ENCODE measurements at places on chromosomes 1 and 21. TPM values are rescaled to one million over a fixed set of nuclear protein-coding genes. Genes with fewer than 3 reads are reported as not detected.

SEMA4A gene
- 18.8 TPM for total RNA-seq

LYPD8 gene
- total RNA-seq = not detected

CNIH3 gene
- total RNA-seq = 0.82 TPM

GBP7 gene
- total RNA-seq = not detected

CAPN8 gene
- total RNA-seq = not detected

VANGL1 gene
- total RNA-seq = 2.2 TPM

SYTL1 gene
- 16.0 TPM for total RNA-seq

PLA2G2F gene
- total RNA-seq = not detected

ZNF695 gene
- total RNA-seq = 0.63 TPM

IRF6 gene
- 1.1 TPM for total RNA-seq

NPHS2 gene
- not detected for total RNA-seq

ASTN1 gene
- total RNA-seq = not detected

NEK2 gene
- 19.2 TPM for total RNA-seq

TTC34 gene
- 1.0 TPM for total RNA-seq

HSD11B1 gene
- 1.7 TPM for total RNA-seq

NCSTN gene
- total RNA-seq = 58.4 TPM

CDA gene
- total RNA-seq = not detected

TGFB2 gene
- not detected for total RNA-seq

BCAN gene
- not detected for total RNA-seq

ATP1A4 gene
- total RNA-seq = not detected

OTUD7B gene
- 40.6 TPM for total RNA-seq

NEXN gene
- total RNA-seq = 0.55 TPM

LCE3E gene
- not detected for total RNA-seq

LAMC2 gene
- total RNA-seq = not detected

LRRN2 gene
- not detected for total RNA-seq

IL22RA1 gene
- not detected for total RNA-seq

TXNIP gene
- total RNA-seq = 62.8 TPM

KRTAP12-2 gene
- total RNA-seq = not detected

KRTAP11-1 gene
- total RNA-seq = not detected

TRAF3IP3 gene
- total RNA-seq = 196 TPM

CD1E gene
- not detected for total RNA-seq

PALMD gene
- total RNA-seq = not detected

S100A7 gene
- total RNA-seq = not detected

ZNF436 gene
- 4.0 TPM for total RNA-seq
